ENCODE measurements at places on chromosomes 2 and 18.

- no peak for DNase-seq
Measured at GRCh38 chr18:38718365-38718901, 1152.8 kb upstream of the CELF4 start.

GRCh38 chr2:108270346-108270745, 18.3 kb upstream of the SULT1C2 start:
- DNase-seq, result no peak

DNA sequence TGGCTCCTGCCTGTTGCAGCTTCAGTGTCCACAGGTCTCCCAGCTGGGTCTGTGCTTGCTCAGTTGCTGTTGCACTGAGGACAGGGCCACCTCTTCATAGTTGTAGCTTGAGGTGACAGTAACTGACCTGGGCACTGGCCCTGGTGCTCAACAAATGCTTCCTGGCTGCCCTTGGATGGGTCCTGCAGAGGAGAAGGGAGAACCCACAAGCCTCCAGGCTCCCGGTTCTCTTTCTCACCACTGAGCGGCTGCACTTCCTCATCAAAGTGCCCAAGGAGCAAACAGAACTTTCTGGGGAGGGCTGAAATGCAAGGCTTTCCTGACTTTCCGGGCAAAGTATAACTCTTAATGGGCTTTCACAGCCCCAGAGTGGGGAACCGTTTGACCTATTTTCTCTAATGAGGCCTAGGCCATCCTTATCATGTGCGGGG, 38.7 kb downstream of the LCT start:
- DNase-seq, result no peak

DNA sequence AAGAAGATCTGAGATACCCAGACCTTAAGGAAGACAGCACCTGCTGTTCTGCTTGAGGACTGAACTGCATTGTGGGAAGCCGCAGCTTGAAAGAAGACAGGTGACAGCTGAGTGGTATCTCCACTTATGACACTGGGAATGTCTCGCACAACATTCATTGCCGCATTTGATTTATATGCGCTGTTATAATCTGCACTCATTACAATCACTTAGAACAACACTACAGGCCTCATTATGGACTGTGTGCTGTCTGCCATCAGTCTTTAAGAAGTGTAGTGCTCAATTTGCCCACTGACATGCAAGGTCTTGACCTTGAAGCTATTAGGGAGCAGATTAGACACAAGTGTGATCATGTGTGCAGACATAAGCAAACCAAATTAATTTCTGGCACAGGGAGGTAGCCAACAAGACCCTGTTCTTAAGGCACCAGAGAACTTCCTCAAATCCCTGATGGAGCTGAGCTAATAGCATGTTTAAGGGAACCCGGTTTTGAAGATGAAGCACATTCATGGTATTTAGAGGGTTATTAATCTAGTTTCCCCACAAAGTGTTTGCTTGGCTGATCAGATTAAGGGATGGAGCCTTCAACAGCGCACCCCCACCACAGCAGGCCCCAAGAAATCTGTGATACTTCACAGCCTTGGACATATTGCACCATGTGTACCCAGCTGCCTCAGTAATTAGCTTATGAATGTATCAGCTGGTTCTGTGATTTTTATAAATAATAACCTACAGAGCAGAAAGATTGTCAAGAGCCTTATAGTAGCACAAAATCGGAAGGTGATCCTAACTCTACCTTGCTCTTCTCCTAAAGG, 146.8 kb downstream of the SATB2 start:
- DNase-seq, result no peak

- no peak for DNase-seq
Measured at GRCh38 chr2:74146929-74147726, 584 bp downstream of the BOLA3 start.

DNA sequence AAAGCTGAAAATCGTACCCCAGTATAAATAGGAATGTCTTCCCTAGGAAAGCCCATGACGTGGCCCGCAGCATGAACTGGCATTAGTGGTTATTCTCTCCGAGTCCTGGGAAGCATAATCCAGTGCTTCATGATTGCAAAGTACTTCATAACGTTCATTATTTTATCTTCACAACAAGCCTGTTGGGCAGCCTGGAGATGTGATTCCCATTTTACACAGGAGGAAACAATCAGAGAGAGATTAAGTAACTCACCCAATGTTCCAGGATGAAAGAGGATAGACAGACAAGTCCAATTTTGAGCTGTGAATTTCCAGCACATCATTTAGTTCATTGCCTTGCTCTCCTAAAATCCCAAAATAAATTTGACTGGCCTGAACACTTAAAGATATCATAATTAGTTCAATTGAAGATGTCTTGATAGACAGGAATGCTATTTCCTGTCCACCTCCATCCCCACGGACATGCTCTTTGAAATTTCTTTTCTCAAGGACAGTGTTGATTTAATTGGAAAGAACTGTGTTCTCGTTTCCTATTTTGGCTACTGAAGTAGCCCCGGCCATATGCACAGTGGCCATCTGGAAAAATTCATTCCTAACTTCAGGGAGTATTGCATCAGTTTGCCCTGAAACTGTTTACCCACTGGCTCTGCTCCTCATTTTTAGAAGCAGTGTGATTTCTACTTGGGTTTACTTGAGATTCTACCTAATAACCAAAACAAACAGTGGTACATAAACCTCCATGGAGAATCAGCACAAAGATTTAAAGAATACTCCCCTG, 93.9 kb downstream of the VWC2L start:
- DNase-seq, result no peak

DNA sequence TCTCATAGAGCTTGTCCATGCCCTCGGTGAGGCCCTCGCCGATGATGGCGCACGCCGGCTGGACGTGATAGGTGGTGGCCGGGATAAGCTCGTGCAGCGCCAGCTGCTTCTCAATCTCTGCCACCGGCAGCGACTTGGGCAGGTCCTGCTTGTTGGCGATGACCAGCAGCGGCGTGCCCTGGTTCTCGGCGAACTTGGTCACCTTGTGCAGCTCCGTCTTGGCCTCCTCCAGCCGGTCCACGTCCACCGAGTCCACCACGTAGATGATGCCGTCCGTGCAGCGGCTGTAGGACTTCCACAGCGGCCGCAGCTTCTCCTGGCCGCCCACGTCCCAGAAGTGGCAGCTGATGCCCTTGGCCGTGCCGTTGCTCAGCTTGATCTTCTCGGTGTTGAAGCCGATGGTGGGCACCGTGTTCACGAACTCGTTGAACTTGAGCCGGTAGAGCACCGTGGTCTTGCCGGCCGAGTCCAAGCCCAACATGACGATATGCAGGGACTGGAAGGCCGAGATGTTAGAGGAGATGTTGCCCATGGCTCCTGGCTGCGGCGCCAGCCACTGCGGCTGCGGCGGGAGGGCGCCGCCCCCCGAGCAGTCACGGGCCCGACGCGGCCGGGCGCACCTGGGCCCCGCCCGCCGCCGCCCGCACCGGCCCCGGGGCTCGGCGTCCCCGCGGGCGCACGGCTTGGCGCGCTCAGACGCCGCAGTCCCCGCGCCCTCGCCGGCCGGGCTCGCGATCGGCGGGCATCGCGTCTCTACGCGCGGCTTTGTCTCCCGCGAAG, 636 bp downstream of the ARL4C start:
- DNase-seq, result no peak
